ENCODE measurements at places on chromosomes 6 and 20.

DNA sequence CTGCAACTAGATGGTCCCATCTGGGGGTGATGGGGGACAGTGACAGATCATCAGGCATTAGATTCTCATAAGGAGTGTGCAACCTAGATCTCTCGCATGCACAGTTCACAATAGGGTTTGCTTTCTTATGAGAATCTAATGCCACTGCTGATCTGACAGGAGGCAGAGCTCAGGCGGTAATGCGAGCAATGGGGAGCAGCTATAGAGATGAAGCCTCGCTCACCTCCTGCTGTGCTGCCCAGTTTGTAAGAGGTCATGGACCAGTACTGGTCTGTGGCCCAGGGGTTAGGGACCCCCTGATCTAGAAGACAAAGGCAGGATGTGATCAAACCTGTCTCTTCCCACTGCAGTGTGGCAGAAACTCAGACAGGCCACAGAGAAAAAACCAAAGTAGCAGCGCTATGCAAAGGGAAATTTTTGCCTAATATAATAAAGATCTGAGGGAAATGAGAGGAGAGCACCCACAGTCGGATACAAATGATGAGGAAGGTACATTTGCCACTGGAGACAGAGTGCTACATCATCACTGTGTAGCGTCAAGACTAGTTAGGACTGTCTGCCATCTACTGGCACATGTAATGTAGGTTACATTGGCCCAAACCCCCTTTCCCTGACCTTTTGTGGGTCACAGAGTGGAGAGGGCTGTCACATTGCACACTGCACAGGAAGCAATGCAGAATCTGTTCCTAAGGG lies 4.1 kb upstream of the LY86 start:
- no peak for DNase-seq

DNA sequence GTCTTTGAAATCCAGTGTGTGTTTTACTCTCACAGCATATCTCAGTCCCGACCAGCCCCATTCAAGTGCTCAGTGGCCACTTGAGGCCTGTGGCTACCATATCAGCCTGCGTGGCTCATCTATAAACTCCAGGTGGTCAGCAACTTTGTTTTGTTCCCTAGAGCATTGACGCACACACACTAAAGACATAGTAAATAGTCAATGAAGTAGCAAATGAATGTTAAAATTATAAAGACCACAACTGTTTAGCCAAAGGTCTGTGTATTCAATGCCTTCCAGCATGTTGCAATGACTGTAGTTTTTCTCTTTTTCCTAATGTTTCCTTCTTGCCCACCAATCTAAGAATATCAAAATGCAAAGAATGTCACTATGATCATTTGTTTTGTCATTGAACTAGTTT lies 238.2 kb upstream of the ZNF217 start:
- no peak for DNase-seq

DNA sequence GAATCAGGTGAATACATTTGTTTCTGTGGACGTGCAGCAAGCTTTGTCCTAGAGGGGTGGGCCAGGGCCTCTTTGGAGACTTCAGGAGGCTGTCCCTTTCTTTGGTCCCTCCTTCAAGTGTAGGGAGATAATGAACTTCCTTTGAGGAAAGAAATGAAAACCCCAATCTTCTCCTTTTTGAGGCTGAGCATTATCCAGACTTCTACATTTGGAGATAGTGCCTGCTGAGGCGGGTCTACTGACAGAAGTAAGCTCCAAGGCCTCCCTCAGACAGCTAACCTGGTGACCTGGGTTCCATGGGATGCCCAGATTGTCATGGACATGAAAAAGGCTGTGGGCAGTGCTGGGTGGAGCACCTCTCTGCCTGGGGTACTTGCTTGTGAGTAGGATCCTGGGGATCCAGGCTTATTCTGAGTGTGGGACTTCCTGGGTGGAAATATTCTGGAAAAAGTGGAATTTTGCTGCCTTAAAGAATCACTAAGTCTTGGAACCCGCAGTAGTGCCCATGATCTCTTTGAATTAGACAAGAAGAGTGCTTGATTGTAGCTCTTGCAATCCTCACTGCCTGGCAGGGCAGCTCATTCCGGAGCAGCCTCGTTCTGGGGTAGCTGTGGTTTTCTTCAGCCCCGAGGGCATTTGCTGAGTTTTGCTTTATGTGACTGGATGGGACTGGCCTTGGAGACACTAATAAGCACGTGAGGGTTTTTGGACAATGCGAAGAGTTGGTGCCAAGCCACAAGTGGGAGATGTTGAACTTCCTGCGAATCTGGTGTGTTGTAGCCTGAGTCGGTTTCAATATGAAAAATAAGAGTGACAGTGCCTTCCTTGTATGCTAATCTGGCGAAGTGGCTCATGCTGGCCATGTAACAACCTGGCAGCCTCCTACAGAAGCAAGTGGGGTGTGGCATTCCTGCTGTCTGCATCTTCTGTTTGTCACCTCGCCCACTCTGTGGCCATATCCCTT lies 28.1 kb downstream of the SNRNP48 start:
- DNase-seq: no peak

GRCh38 chr6:143772116-143773086 lies 70.7 kb upstream of the LTV1 start:
- DNase-seq: no peak

DNA sequence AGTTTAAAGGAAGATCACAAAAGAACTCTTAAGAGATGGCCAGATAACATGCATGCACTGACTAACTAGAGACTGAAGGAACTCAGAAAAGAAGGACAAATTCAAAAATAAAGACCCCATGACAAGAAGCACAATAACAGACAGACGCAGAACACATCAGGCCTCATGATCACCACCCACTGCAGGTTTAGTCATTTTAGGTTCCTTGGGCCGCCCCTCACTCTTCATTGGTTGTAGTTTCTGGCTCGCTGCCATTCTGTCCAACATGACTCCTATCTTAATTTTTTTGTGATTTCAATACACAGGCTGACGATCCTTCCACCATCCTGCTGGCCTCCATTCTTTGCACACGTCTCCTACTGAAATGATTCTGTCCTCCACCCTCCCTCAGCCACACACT lies 21.6 kb downstream of the STX7 start:
- DNase-seq: no peak

GRCh38 chr6:74087899-74088298 lies 391.9 kb downstream of the CD109 start:
- DNase-seq: no peak

DNA sequence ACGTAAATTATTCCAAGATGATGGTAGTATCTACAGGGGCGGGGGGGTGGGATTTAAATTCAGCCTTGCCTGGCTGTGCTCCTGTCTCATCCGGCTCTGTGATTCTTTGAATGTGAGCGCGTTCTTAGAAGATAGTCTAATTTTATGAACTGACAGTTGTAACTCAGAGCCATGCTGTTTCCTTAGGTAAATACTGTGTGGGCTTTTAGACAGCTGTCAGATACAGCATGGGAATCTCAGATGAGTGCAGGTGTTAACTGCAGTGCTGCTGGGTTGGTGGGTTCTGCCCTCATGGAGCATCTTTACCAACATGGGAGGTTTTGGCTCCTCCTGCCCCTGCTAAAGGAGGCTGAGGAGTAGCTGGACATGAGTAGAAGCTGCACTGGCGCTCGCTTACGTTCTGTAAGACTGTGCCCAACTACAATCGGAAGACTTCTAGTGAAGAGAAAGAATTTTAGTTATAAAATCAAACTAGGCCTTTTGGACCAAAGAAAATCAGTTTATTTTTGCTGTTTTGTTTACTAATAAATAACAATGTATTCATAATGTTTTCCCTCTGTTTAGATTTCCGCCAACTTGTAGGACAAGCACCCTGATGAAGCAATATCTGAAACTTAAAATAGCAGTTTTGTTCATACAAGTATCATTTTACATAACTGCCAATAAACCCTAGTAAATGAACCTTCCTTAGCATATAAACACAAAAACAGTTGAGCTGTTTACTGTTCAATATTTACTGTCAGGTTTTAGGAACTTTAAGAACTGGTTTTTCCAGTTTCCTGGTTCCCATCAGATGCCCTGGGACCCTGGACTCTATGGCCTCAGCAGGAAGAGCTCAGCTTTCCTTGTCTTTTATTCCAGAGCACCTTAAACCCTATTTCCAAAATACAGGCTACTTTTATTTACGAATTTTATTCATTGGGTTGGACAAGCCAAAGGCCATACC lies 66.1 kb downstream of the FAM120B start:
- no peak for DNase-seq

GRCh38 chr6:134520181-134521115 lies 202.5 kb upstream of the SGK1 start:
- no peak for DNase-seq

DNA sequence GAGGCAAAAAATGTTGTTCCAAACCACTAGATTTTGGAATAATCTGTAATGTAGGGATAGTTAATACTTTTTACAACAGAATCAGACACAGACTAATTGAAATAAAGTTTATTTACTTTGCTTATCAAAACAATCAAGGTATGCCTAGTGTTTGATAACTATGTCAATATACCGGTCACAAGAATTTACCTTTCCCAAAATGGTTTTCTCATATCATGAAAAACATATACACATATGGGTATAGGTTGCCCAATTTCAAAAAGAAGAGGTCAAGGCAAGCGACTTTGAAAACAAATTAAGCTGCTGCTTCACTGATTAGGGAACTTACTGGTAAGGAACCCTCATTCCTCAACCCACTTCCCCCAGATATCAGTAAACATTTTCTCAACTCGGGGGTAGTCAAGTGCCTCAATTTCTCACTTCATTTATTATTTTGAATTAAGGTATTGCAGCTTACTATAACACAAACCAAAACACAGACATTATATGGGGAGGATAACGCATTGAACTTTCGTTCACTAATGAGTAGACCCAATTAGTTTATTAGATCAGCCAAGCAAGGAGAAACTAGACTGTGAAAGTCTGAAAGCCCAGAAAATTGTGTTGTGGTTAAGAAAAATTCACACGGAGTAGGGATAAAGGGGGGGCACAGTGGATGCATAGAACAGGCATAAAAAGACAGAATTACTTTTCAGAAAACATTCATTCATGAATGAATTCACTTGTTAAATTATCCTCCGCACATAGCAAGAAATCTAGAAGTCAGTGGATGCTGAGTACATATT lies 9.0 kb upstream of the ELOVL5 start:
- DNase-seq: no peak

- no peak for DNase-seq
These were observed 29.6 kb downstream of the PAK5 start for GRCh38 chr20:9809271-9809670.

GRCh38 chr6:69594405-69594804 lies 202.4 kb downstream of the LMBRD1 start:
- DNase-seq: no peak

DNA sequence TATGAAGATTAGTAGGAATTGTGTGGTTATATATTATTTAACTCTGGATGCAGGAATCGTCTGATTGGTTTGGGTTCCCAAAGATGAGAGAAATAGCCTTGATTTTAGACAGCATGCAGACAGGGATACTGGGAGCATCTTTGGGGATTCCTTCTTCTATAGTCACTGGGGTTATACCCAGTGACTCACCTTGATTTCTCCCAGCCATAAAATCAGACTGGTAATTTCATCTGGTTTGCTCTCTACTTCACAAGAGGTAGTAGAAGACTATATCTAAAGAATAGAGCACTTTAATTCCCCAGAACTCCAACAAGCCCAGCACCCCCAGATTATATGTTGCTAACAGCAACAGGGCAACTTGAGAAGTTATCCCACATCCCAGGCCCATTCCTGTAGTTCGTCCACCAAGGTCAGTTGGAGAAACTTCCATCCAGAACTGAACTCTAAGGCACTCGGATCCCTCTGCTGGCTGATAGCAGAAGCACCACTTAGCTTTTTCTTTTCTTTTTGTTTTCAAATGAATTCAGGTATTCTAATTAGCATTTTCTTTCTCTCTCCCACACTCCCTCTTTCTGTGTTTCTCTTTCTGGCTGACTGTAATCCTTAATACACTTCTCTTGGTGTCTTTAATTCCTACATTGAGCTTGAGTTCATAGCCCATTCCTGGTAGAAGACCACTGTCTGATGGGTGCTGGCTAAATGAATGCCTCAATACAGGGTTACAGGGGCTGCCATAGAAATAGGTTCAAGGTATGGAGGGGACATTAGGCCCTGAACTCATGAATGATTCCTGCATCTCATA lies 20.4 kb upstream of the EFHC1 start:
- DNase-seq: no peak

GRCh38 chr6:163929538-163929937 lies 515.0 kb downstream of the QKI start:
- DNase-seq: no peak

GRCh38 chr6:7075341-7076000 lies 32.3 kb upstream of the RREB1 start:
- no peak for DNase-seq

DNA sequence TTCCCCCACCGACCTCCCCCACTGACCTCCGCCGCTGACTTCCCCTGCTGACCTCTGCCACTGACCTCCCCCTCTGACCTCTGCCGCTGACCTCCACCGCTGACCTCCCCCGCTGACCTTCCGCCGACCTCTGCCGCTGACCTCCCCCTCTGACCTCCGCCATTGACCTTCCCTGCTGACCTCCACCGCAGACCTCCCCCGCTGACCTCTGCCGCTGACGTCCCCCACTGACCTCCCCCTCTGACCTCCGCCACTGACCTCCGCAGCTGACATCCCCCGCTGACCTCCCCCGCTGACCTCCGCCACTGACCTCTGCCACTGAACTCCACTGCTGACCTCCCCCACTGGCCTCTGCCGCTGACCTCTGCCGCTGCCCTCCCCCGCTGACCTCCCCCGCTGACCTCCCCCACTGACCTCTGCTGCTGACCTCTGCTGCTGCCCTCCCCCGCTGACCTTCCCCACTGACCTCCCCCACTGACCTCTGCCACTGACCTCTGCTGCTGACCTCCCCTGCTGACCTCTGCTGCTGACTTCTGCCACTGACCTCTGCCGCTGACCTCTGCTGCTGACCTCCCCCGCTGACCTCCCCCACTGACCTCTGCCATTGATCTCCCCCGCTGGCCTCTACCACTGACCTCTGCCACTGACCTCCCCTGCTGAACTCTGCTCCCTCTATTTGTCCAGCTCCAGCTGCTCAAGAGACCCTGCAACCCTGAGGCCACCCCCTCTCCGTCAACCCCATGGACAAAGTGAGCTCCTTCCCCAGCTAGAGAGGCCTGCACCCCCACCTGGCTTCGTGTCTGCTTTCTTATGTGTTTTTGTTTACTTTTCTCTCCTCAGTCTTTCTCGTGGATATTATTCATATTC lies 91.4 kb upstream of the AFDN start:
- no peak for DNase-seq

- DNase-seq: no peak
These were observed 17.2 kb upstream of the DEK start for GRCh38 chr6:18281564-18281963.

DNA sequence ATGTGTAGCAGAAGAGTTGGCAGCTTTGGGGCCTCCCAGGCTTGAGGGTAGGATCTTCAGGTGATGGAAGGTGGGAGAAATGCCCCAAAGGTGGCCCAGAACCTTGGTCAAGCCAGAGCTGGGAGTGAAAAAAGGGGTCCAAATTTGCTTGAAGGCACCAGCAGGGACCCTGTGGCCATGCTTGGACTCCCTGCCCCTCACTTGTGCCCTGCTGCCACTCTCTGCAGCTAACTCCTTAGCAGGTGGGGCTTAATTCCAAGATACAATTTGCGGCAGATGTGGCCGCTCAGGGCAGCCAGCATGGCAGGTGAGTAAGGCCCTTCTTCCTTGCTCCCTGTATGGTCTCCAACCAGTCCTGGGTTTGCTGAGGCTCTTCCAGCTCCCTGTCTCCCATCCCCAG lies 285.0 kb upstream of the RNF24 start:
- DNase-seq: no peak

GRCh38 chr20:37904845-37905373 lies 2.0 kb downstream of the VSTM2L start:
- no peak for DNase-seq
